ENCODE measurements at places on chromosomes 3 and 15.

- DNase-seq = peak; percentile 48
Observed at GRCh38 chr3:29312960-29313452, 32.1 kb downstream of the RBMS3 start.

DNA sequence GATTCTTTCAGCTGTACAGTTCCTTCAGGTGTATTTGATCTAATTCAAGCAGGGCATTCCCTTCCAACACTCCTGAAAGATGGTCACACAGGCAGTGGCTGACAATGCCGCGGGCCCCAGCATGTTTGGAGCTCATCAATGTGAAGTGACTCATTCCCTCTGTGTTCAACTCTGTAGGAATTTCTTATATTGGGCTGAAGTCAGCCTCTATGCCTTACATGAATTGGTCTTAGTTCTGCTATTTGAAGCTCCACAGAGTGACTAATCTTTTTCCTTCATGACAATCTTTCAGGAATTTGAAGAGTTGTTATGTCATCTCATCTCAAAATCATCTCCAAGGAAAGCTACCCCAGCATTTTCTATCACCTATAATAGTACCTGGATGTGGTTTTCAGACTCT lies 142.5 kb upstream of the C2CD4B start:
- DNase-seq = peak; percentile 92

GRCh38 chr15:63473007-63473748 lies 31.2 kb upstream of the USP3 start:
- DNase-seq = no peak

DNA sequence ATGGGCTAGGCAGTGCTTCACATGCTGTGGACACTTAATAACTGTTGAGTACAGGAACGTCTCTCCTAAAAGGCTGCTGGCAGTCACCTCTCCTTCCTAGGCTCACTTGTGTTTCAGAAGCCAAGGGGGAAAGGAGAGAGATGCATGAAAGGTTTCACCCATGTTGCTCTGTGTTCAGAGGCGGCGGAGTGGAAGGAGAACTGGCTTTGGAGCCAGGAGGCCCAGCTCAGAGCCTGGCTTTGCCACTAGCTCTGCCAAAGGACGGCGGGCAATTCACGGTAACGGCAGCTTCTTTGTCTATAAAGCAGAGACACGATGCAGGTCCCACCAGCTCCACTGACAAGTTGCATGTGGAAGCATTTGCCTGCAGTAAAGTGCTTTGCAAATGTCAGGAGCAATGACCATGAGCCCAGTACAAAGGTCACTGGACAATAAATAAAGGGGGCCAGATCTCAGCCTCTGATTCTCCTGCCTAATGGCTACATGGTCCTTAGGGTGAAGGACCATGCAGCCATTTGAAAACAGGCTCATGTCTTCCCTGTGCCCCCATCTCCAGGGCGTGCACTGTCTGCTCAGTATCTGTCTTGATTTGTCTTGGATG lies 171.7 kb upstream of the TLE3 start:
- no peak for DNase-seq

DNA sequence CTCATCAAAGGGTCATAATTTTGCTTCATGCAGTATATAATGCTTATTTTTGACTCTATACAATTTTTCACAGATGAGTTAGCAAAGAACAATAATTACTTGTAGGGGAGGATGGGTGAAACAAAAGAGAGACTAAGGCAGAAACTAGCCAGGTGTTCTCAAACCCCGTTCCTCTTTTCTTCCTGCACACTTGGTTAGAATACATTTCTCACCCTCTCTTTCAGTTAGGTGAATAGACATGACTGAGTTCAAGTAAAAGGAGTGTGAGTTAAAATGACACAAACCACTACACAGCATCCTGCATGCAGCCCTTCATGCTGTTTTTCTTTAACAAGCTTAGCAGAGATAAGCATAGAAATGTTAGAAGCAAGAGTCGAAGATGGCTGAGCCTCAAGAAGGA lies 922.2 kb downstream of the TBL1XR1 start:
- DNase-seq = no peak

DNA sequence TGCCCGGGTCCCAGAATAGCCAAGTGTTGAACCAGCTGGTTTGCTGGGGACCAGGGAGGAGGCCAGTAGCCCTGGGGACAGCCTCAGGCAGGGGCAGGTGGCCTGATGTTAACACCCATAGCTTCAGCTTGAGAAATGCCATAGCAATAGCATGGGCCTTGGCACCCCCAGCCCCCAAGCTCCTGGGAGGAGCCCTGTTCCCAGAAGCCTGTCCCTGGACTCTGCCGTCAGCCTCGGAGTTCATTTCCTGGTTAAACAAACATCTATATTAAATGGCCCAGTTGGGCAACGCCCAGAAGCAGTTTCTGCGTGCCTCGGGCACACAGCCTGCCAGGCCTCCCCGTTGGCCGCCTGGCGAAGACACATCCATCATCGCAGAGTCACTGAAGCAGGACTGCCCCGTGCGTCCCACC lies 58.2 kb downstream of the FGD5 start:
- DNase-seq = peak; percentile 57

DNA sequence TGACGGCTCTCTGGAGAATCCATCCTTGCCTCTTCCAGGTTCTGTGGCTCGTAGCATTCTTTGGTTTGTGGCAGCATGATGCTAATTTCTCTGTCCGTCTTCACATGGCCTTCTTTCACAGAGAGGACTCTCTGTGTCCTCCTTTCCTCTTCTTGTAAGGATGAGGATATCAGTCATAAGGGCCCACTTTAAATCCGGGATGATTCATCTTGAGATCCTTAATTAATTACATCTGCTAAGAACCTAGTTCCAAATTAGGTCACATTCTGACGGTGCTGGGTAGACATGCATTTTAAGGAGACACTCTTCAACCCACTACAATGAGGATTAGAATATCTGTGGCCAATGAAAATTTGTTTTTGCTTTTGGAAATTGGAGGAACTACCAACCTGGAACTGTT lies 15.7 kb upstream of the GXYLT2 start:
- DNase-seq = peak; percentile 94

DNA sequence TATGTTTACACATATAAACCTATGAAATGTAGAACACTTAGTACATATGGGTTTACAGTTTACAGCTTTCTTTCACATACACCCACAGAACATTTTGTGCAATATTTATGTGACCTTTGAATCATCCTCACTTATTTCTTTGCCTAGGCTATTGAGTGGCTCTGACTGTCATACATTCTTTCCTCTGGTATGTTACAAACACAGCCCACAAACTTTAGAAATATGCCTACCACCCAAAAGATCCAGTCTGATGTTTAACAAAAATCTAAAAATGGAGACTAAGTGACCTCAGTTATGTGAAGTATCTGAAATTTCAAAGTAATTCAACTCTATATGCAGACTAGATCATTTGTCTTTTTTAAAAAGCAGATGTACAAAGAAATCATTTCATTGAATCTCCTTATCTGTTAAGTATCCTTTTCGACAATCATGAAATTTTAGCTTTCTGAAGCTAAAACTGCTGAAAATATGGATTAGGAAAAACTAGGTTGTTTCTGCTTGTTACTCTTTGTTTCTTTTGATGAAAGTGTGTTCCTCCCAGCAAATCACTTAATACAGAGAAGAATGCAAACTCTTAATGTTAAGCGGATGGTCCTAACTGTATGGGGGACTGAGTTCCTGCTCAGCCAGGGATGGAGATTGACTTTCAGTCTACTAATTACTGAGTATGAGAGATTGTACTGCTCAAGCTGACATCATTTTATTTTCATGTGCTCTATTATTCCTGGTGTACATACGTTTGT lies 27.7 kb downstream of the CCDC54 start:
- DNase-seq = peak; percentile 79

DNA sequence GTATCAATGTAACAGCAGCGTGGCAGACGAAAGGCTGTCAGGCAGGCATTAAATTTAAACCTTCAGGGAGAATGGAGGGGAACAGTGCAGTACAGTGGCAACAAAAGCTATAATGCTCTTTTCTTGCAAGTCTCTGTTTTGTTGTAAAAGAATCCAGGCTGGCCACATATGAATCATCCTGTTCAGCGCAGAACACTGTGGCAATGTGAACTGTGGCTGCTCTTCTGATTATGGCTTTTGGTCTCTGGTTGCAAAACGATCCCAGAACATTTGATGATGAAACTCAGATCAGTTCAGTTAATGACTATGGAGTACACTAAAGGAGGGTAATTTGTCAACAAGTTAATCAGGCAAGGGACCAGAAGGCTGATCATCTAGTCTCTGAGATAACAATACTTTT lies 219.7 kb upstream of the SGO1 start:
- peak; percentile 78 for DNase-seq

Measured in GM23248 (cell line).